ENCODE measurements at places on chromosomes 5 and 9.

GRCh38 chr9:104915049-104915448 is 12.9 kb downstream of the ABCA1 start:
- DNase-seq = peak; percentile 55

GRCh38 chr5:170108266-170108785 is 2.6 kb downstream of the FOXI1 start:
- DNase-seq = no peak

GRCh38 chr5:152599096-152599495 is 194.0 kb upstream of the NMUR2 start:
- DNase-seq = no peak

DNA sequence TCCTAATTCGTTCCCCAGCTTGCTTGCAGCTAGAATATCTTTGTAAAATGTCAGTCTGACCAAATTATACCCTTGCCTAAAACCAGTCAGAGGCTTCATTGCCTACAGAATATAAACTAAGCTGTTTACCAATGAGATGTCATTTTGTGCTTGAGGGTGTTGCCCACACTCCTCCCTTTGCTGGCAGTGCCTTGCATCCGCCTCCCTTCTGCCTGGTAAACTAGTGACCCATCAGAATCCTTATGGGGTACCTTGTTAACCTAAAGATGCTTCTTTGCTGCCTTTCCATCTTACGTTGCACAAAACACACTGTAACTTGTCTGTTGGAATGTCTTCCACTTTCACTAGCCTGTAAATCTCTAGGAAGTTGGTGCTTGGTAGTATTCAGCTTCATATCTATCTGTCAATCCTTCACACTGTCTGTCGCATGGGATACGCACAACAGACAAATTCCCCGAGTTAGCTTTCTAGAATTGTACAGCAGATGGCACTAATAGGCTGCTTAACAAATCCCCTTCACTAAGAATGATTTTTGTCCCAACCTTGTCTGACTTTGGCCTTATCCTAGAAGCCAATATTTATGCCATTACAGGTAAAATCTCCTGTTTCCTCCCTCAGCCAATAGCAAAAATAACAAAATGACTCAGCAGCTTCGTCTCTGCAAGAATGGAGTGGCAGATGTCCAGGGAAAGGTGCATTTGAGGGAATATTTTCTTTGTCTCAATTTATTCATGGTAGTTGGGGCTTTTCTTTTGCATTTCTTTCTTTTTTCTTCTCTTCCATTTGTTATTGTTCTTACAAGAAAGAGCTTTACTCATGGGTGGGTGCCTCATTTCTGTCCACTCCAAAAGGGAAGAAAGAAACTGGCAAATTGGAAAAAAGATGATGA is 3.0 kb downstream of the NUDT2 start:
- no peak for DNase-seq

DNA sequence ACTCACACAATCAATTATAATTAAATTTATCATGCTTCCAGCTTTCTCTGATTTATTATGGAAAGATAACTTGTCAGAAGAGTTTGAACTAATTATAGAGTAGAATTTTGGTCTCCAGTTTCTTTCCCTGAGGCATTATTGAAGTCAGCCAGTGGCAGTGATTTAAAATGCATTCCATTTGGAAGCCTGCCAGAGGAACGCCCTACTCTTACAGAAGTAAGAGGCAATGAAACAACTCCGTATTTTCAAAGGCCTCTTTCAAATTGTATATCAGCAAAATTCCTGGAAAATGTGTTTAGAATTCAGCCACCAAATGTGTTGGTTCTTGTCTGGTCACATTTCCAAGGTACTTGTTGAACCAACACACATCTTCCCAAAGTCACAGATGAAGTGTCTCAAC is 640.9 kb downstream of the SEMA5A start:
- DNase-seq = no peak

DNA sequence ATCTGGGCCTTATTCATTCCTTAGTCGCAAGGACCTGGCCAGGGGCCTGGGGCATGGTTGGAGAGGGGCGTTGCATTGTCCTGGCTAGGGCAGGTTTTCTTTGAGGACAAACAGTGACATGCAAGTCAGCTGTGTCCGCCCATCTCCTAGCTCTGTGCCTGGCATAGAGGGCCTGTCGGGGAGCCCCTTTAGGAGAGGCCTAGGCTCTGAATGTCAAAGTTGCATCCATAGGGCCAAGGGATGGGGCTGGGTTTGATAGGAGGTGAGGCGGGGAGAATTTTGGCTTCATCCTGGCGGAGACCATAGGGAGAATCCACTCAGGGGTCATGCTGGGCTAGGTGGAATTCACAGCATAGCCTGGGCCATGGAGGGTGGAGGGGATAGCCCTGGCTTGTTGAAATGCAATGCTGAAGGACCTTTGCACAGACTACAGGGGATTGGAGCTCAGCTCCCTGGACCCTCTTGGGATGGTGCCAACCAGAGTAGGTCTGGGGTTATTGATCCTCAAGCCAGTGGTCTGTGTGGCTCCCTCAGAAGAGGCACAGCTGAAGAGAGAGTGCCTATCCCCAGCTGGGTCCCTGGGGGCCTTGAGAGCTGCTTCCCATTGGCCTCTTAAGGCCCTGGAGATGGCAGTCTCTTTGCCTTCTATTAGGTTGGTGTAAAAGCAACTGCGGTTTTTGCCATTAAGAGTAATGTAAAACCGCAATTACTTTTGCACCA is 104.0 kb downstream of the RGS3 start:
- DNase-seq = no peak

DNA sequence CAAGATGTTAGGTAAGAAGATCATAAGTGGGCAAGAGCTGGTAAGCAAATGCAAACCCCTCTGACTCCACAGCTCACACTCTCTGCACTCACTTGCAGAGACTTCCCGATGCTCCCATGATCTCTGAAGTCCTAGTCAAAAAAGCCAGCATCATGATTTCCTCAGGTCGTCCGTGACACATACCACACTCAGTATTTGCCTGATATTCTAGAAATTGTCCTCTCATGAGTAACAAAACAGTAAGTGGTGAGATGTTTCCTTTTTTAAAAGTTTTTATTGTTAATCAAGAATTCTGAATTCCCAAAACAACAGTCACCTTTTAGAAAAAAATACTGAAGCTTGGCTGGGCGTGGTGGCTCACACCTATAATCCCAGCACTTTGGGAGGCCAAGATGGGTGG is 194.6 kb downstream of the DENND1A start:
- DNase-seq = no peak

- DNase-seq = no peak
Observed at GRCh38 chr5:132674671-132675506, 1.1 kb downstream of the IL4 start.

All from Right ventricle myocardium superior (tissue), 1 donor.